WTC11 (cell line): ENCODE measurements at places on chromosomes 2 and 18. TPM values are rescaled to one million over a fixed set of nuclear protein-coding genes. Genes with fewer than 3 reads are reported as not detected.
A peak's percentile ranks its signal among the peaks of the same experiment; 100 is the strongest.

POMC gene
- 3.2 to 4.4 TPM (median 3.7 TPM) in 3 replicates for total RNA-seq

SLC4A5 gene
- total RNA-seq: 0.62 to 1.8 TPM (median 1.2 TPM) in 3 replicates

- no peak for DNase-seq
Measured at GRCh38 chr18:48913775-48914174, 37.0 kb downstream of the SMAD7 start.

- no peak for DNase-seq
Measured at GRCh38 chr18:79962835-79963657, 1.4 kb upstream of the HSBP1L1 start.

- no peak for DNase-seq
Measured at GRCh38 chr2:240236217-240237111, 96.0 kb upstream of the OTOS start.

- peak; percentile 19 for DNase-seq
Measured at GRCh38 chr2:41222593-41222992, 770.7 kb upstream of the SLC8A1 start.

DNA sequence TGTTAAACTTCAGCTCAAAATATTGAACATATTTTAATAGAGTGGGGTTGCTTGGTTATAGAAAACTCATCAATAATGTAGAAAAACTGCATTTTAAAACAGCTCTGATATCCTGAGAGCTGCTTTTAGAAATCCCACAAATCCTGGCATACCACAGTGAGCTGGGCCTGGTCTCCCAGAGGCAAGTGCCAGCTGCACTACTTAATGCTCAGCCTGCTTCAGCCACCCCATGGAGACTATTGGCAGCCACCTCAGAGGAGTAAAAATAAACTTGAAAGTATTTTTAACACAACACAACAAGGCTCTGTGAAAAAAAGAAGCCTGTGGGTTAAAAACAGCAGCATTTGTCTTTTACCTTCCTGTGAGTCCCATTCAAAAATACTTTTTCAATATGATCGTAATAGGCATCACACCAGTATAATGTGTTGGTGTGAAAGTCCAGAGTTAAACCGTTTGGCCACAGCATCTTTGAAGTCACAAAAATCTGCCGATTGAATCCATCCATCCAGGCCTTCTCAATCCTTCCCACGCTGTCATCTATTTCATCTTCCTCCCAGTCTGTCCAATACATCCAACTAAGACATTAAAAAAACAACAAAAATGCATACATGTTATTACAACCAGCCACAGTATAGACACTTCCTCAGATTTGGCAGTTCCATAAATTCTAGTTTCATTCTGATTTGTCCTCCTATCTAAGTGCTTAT, 1115.3 kb downstream of the LRP1B start:
- peak; percentile 15 for DNase-seq

- no peak for DNase-seq
Measured at GRCh38 chr2:157897106-157897971, 21.2 kb upstream of the ACVR1 start.
